ENCODE measurements at places on chromosomes 1 and 21. TPM values are rescaled to one million over a fixed set of nuclear protein-coding genes. Genes with fewer than 3 reads are reported as not detected.

DNA sequence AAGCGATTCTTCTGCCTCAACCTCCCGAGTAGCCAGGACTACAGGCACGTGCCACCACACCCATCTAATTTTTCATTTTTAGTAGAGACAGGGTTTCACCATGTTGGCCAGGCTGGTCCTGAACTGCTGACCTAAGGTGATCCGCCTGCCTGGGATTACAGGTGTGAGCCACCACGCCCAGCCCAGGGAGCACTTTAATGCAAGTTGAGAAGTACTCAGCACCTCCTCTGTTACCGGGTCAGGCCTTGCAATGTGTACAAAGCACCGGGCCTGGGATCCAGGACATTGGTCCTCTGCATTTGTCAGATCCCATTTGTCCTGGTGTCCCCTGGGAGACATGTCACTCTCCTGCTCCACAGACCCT lies 143.6 kb downstream of the TOMM20 start:
- H3K4me3 ChIP-seq: no peak overlapping the region
- DNase-seq: no peak
- no peaks in the 10 kb centered on the region for H3K27me3 ChIP-seq
- peaks cover 17% of the 10 kb centered on the region for H3K36me3 ChIP-seq
- peaks cover 85% of the 10 kb centered on the region for H3K4me1 ChIP-seq
- peak overlapping the region; percentile 95 for H3K27ac ChIP-seq

The CEP104 gene
- total RNA-seq: 43.4 TPM

- peaks cover 61% of the 10 kb centered on the region for H3K36me3 ChIP-seq
- peak overlapping the region; percentile 12 for H3K4me3 ChIP-seq
- H3K27me3 ChIP-seq: no peaks in the 10 kb centered on the region
- no peak for DNase-seq
- peaks cover 83% of the 10 kb centered on the region for H3K4me1 ChIP-seq
These were observed 68.9 kb downstream of the LRRC8C start for GRCh38 chr1:89701746-89702241.

The MYBPH gene
- not detected for total RNA-seq

The SPATA21 gene
- total RNA-seq: not detected

The ZSWIM5 gene
- 0.15 TPM for total RNA-seq

DNA sequence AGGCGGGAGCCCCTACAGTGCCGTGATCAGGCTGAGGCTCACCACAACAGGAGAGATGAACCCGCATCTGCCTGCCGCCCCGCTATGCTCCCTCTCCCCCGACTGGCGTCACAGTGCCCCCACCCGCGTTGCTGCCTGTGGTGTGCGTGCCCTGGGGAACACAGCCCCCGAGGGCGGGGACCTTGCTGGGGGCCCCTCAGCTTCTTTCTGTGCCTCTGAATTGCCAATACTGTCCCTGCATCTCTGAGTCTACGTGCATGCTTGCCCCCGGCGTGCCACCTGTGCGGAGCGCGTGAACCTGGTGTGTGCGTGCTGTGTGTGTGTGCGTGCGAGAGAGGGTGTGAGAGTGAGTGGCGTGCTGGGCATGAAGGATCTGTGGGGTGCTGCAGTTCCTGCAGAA lies 10.3 kb downstream of the PARS2 start:
- H3K27ac ChIP-seq: no peak overlapping the region
- H3K4me1 ChIP-seq: peaks cover 6% of the 10 kb centered on the region
- no peak overlapping the region for H3K4me3 ChIP-seq

The NTRK1 gene
- total RNA-seq: 49.8 TPM

The MYOG gene
- total RNA-seq: not detected
